ENCODE measurements at places on chromosomes 16 and 17. TPM values are rescaled to one million over a fixed set of nuclear protein-coding genes. Genes with fewer than 3 reads are reported as not detected.

Gene TBX21
- total RNA-seq: not detected

Gene KRT20
- not detected for total RNA-seq

Gene KRT40
- total RNA-seq: not detected

Gene MYCBPAP
- 0.25 TPM for total RNA-seq

Gene CACNG5
- total RNA-seq: not detected

Gene CACNG4
- not detected for total RNA-seq

Gene CHST6
- total RNA-seq: 0.60 TPM

Gene SYT17
- 1.9 TPM for total RNA-seq

Gene ZFHX3
- 18.8 TPM for total RNA-seq

Gene PARN
- total RNA-seq: 24.6 TPM

Gene COL1A1
- total RNA-seq: 0.07 TPM

Gene LGALS3BP
- total RNA-seq: 0.76 TPM

Gene GRIN2C
- total RNA-seq: 0.09 TPM

Gene CES1
- total RNA-seq: not detected

Gene DYNLRB2
- not detected for total RNA-seq

Gene PIK3R6
- total RNA-seq: not detected

Gene TM4SF5
- total RNA-seq: not detected

Gene OMG
- total RNA-seq: not detected

Gene GINS3
- total RNA-seq: 29.0 TPM

Gene CYLD
- total RNA-seq: 21.5 TPM

Gene RAB37
- total RNA-seq: 0.21 TPM

Gene FASN
- 360 TPM for total RNA-seq

Gene NTN3
- 0.15 TPM for total RNA-seq
